ENCODE measurements at places on chromosomes 11 and 22.

DNA sequence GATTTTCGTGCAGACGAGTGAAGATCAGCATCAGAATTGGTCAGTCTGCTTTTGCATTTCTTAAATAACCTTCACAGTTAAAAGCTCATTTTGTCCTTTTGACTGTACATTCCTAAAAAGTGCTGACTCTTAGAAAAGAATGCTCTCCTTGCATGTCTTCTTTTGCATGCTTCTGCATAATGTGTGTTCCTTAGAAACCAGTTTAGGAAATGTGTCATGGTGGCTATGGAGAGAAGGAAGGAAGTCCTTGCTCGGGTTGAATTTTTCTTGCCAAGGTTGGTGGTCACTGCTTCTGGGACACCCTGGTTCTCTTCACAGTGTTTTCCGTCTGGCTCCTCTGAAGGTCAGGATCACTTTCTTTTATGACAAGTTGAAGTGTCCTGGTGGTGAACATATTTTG, 6.8 kb downstream of the AP2A2 start:
- DNase-seq = no peak

DNA sequence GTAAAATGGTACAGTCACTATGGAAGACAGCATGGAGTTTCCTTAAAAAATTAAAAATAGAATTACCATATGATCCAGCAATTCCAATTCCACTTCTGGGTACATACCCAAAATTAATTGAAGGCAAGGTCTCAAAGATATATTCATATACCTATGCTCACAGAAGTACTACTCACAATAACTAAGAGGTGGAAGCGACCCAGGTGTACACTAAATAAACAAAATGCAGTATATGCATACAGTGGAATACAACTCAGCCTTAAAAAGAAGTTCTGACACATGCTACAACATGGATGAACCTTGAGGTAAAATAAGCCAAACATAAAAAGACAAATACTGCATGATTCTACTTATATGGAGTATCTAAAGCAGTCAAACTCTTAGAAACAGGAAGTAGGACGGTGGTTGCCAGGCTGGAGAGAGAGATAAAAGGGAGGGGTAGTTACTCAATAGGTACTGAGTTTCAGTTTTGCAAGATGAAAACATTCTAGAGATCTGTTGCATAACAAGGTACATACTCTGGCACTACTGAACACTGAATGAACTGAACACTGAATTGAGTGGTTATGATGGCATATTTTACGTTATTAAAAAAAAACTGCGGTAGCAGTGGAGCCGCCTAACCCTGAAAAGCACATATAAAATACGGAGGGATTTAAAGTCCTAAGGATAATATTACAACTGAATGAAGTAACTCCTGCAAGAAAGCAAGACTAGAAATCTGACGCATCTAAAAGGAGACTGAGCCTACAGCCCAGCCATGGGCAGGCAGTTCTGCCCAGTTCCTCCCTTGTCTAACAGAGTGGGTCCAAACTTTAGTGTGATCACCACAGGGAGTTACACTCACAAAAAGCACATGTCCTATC, 12.8 kb downstream of the DGCR2 start:
- DNase-seq = no peak

DNA sequence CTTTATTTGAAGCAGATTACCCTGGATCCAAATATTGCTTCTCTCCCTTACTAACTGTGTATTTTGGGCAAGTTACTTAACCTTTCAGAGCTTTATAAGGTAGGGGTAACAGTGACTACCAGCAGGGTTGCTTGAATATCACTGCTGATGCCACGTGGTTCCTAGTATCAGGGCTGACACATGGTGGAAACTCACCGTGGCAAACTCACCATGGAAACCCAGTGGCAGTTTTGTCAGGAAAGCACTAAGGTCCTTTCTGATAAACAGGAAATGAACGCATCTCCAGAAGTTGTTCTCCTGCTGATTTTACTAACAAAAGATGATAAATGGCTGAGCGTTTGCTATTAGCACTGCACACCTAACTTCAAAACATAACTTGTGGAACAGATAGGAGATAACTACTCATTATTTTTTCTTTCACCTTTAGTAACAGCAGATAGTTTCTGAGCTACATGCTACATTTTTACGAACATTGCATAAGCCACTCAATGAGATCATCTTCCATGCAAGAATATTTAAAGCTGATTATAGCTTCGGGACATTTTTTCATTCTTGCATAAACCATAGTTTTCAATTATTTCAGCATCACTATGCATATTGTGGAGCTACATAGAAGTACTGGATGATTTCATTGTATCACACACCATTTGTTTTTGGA, 59.7 kb upstream of the RAG2 start:
- DNase-seq = no peak

- DNase-seq = peak; percentile 17
These were observed 180.4 kb upstream of the B3GAT1 start for GRCh38 chr11:134592391-134592990.

- no peak for DNase-seq
These were observed 7.1 kb downstream of the SSH3 start for GRCh38 chr11:67310246-67311050.

DNA sequence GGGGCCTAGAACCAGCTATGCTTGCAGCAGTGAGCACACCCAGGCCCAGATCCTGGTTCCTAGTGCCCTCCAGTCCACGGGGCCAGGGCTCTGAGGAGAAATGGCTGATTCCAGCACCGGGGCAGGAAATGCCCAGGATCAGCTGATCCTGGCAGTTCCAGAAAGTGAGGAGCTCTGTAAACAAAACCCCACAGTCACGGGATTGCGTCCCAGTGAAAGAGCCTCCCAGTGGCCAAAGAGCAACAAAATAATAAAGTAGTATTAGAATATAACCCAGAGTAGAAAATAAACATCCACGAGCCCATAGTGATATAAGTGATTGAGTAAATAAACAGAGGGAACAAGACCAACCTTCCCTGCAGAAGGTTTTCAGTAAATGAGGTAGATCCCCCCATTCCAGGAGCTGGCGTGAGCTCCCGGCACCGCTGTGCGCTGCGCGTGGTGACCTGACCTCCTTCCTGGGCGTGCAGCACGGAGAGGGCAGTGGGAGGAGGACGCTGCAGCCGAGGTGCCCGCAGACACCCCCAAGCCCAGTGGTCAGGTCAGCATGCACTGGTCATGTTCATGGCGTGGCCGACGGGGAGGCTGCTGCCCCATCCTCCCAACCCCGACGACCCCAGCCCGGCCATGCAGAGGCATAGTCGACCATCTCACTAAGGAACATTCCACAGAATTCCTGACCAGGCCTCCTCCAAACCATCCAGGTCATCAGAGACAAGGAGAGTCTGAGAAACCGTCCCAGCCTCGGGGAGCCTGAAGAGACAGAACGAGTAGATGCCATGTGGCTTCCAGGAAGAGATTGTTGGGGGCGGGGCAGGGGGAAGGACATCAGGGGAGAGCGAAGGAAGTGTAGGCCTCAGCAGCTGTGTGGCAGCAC, 19.8 kb downstream of the PTDSS2 start:
- no peak for DNase-seq

DNA sequence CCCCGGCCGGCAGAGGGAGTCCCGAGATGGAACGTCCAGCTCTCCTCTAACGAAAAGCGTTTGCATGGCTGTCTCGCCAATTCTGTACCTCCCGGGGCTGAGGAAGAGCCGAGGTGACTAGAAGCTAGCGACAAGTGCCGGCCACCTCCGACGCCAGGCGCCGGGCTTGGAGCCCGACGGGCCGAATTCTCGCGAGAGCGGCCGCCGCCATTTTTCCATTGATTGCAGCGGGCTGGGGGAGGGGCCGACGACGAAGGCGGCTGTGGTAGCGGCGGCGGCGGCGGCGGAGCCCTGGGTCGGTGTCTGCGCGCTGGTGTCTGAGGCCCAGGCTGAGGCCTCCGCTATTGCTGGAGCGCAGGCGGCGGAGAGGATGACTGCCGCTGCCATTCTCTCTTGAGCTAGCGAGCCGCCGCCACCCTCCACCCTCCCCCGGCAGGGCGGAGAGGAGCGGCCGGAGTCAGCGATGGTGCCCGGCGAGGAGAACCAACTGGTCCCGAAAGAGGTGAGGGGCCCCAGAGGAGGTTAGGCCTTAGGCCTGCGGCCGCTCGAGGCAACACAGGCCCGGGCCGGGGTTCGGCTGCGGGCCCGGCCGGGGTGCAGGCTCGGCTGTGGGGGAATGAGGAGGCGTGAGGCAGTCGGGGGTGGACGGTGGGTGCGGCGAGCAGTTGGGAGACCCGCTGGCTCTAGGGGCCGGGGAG, at the start of gene USP47:
Gene USP47 (plus strand): TSS at position 250 of the 698 bp plus-strand sequence. CDS start 214 bp downstream, at position 464.
- peak; percentile 89 for DNase-seq

DNA sequence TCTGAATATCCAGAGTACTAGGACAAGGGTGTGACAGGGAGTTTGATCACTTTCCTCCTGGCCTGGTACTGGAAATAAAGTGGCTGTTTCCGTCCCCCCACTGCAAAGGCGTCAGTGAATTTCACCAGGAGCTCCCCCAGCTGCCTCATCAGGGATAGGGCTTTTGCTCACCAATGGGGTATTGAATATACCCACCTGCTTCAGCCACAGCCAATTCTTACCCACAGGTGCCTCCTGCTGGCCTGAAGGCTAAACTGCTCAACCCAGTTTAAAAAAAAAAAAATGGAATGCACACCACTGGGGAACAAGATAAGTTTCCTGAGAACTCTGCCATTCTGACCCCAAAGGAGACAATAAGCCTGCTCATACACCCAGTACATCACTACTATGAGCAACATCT, 65.3 kb upstream of the MS4A8 start:
- DNase-seq = no peak

- DNase-seq = no peak
These were observed 27.5 kb upstream of the CALCB start for GRCh38 chr11:15045891-15046290.

DNA sequence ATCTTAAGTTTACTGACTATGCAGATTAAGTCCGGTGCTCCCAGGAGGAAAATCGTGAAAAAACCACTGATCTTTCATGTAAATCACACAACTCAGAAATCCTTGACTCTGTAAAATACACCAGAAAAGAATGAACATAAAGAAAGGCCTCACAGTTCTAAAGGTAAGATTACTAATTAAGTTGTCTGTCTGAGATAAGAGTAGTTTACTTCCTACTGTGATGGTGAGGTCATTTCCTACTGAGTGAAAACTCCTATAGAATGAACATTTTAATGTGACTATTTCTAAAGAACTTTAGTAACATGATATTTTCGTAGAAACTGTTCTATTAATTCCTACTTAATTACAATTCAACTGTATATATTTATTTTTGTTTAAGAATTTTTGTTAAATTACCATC, 774.4 kb upstream of the CHORDC1 start:
- DNase-seq = no peak

DNA sequence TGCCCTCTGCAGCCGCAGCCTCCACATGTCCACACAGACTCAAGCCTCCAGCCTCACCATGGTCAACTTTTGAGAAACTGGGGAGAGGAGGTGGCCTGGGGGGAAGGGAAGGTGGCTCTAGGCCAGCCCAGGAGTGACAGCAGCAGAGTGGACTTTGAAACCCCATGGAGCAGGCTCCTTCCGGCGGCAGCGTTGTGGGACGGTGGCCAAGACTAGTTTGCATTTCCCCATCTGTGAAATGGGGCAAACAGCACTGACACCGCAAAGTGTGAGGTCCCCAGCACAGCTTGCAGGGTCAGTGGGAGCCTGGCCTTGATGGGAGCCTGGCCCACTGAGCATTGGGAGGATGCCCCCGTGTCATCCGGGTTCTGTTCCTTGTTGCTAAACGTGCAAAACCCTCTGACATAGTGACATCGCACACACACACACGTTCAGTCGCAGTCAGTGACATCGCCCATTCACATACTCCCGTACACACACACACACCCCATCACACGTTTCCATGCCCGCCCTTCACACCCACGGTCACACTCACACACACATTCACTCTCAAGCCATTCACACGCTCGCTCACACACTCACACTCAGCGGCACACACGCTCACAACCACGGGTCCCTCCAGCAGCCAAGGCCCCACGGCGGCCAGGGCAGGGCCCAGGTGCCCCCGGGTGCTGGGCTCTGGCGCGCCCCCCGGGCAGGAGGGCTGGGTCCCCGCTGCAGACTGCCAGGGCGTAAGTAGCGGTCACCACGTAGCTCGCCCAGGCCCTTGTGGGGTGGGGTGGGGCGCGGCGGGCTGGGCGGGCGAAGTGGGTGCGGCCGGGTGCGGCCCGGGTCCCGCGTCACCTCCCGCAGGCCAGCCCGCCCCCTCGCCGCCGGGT, 585 bp downstream of the CYB5R3 start:
- DNase-seq = no peak

GRCh38 chr22:20027966-20028854, 7.3 kb downstream of the TANGO2 start:
- no peak for DNase-seq

Data from stimulated activated CD4-positive, alpha-beta T cell treated with anti-CD3 and anti-CD28 coated beads, Interleukin-1b, Interleukin-23, amount 100 ng/mL, for 24 hours (primary cell).